ENCODE measurements at places on chromosomes 16 and 17.
A peak's percentile ranks its signal among the peaks of the same experiment; 100 is the strongest.

- DNase-seq = no peak
These were observed 54.2 kb downstream of the PLD6 start for GRCh38 chr17:17151962-17152361.

DNA sequence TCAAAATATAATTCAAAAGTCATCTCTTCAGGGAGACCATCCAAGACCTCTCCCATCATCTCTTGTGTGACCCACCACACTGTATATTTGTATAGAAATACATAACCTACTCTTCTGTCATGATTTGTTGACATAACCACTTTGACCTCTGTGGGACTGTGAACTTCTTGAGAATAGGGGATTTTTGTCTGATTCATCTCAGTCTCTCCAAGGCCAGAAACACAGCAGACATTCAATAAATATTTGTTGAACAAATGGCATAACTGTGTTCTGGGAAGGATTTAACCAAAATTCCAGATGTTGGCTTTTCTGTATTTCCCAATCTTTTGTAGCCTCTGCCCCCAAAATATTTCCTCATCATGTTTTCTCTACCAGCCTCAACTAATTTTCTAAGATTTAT is 169.7 kb downstream of the CDH11 start:
- no peak for DNase-seq

DNA sequence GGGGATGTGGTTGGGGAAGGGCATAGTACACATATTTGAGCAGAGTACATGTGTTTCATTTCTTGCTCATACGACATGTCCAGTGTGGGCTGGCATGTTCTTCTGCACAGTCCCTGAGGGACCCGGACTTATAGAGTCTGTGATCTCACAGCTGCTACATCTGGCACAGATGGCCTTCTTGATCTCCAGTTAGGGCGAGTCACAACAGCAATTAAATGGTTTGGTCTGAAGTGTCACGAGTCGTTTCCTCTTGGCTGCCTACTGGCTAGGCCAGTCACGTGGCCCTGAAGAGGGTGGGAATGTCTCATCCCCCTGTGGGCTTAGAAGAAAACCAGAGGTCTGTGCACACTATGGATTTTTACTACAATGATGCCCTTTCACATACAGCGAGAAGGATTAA is 443.6 kb downstream of the WWOX start:
- DNase-seq = no peak

- no peak for DNase-seq
These were observed 252.5 kb downstream of the SLC39A11 start for GRCh38 chr17:72840019-72840418.

DNA sequence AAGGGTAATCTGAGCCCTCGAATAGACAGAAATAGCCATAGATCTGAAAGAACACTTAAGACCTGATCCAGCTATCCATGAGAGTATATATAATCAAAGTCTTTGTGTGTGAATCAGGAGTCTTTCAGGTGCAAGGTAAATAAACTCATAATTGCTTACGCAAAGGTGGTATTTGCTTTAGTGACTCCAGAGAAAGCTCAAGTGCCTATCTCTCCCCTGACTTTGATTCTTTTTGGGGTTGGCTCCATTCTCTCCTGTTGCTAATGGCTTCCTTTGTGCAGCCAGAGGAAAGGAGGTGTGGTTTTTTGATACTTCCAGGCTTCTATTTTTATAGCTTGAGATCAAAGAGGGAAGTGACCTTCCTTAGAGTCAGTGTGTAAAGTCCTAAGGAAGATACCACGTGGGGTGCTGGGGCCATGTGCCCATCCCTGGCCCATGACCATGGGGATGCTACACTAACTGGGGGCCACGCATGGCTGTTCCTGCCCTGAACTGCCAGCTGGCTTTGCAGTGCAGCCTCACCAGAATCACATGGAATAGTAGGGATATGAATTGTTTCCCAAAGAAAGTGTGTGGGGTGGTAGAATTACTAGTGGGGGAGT is 45.8 kb downstream of the TENT4B start:
- no peak for DNase-seq

GRCh38 chr17:56977673-56978395 is at the start of gene SCPEP1:
SCPEP1 (plus strand) TSS chr17:56978131; CDS start chr17:56978160, 29 bp downstream.
- peak; percentile 80 for DNase-seq

DNA sequence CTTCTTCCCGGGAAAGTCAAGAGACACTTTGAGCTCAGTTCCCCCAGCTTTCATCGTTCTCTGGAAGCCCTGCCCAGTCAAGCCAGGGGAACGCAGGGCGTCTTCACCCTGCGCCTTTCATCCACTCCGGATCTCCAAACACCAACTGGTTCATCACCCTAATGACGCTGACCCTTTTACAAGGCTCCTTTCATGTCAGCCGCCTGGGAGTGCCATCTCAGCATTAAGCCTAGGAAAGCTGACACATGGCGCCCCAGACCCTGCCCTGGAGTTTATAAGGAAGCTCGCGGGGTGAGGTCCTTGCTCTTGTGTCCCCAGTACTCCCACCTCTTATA is 594 bp upstream of the DNAJC7 start:
- DNase-seq = peak; percentile 23

GRCh38 chr17:57739402-57740234 is 5.5 kb downstream of the CCDC182 start:
- peak; percentile 2 for DNase-seq

- DNase-seq = no peak
These were observed 1115.8 kb upstream of the RBFOX1 start for GRCh38 chr16:6216836-6217235.

DNA sequence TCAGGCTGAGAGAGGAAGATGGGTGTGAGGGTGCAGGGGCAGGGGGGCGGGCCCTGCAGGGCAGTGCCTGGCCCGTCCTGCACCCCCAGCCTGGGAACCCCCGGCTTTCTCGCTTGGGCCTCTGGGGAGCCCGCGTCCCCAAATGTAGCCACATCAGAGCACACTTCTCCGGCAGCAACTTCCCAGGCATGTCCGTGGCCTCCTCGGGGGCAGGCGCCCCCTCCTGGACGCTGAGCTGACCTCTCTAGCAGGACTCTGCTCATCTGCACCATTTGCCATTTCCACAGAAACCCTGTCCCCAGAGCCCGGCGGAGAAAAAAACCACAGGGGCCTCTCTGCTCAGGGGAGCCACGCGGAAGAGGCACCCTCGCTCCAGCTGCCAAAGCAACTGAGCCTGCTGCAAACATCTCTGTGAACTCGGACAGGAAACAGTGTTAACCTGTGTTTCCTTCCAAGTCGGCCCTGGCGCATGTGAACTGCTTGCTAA is 63.4 kb downstream of the KLHDC4 start:
- DNase-seq = peak; percentile 19

- DNase-seq = no peak
These were observed 6.6 kb downstream of the SEC14L1 start for GRCh38 chr17:77147357-77147801.

DNA sequence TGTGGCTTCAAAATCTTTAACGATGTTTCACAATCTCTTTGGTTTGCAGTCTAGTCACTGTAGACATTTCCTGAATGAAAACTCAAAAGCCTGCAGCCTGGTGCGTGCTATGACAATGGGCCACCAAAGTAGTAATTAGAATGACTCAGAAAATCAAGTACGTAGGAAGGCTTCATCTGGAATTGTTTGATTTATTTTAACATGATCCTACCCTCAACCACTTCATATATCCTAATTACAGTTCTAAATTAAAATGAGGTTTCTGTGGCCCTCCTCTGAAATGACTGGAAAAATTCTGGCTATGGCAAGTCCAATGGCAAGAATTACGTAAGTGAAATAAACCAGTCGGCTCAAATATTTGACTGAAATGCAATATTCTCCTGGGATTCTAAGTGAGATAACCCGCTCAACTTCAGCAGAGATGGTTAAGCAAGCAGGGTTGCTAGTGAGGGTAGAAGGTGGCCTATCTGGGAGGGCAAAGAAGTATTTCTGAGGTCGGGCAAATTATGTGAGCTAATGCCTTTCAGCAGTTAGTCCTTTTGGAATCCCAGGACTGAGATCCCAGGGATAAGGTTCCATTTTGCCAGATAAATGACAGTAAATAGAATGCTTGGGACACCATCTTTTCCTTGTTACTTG is 145.6 kb upstream of the MYOCD start:
- no peak for DNase-seq

GRCh38 chr17:32266389-32267301 is 1.0 kb downstream of the RHBDL3 start:
- DNase-seq = no peak

- no peak for DNase-seq
These were observed 2.7 kb upstream of the FOXN1 start for GRCh38 chr17:28503420-28503819.

DNA sequence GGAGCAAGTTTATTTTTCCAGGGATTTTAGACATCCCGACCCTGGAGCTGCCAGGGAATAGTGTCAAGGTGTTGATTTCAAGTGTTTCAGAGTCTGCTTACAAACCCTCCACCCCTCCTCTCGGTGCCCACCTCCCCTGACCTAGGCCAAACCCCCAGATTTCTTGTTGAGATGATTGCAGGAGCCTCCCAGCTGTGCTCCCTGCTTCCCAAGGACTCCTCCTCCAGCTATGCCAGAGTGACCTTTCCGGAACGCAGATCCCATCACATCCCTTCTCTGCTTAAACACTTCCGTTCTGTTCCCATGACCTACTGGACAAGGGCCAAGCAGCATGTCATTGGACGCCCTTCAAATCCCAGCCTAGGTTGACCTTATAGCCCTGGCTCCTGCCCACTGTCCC is 23.7 kb upstream of the CDH1 start:
- DNase-seq = no peak

DNA sequence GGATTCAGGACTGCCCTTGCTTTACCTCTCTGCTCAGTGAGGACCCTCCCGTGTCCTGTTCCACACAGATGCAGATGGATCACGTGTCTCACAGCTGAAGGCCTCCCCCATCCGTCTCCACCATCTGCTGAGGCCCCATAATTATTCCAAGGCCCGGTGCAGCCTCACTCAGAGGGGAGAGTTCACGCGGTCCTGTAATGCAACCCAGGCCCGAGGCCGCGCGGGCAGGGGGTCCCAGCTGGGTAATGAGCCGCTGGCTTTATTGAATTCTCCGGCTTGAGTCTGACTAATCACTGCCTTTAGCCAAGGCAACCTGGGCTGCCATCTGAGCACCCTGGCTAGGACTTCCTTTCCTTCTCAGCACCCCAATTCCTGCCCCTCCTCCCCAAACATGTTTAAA is 4.4 kb upstream of the WFIKKN2 start:
- no peak for DNase-seq

DNA sequence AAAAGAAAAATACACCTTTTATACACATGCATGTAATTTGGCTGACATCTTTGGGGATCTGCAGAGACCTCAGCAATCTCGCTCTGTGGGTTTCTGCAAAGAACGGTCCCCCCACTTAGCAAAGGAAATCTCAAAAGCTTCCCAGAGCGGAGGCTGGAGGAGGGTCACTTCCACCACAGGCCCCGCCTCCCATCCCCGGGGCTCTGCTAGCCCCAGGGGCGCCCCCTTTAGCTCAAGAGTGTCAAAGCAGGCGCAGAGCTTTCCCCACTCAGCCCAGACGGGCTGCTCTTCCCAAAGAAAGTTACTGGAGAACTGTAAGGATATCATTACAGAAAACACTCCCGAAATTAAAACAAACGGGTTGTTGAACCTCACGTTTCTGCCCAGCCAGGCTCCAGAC is 11.4 kb downstream of the SLC13A5 start:
- no peak for DNase-seq

DNA sequence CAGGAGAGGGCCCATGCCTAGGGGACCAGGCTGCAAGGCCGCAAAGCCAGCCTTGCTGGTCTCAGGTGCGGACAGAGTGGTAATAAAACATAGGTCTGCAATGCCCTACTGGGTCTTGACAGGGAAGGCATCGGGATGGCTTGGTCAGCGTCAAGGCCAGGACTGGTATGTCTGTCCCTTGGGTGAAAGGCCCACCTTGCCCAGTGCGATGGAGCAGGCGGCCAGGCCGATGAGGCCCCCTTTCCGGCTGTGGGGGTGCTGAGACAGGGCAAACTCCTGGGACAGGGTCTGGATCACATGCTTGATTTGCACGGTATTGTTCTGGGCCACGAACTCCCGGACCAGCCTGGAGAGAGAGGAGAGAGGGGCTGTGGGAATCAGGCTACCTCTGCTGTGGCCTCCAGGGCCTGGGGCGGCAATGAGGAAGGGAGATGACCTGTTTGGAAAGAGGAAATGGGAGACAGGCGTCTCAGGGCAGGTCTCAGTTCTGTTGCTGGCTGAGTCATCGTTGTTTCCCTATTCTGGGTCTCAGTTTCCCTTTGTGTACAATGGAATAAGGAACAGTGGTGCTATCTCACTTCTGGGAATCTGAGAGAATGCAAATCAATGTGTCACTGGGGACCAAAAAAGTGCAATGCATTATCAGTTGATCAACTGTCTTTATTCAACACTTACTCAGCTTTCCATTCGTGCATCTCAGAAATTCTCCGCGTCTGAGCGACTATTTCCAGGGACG is 14.8 kb downstream of the VAC14 start:
- DNase-seq = no peak

DNA sequence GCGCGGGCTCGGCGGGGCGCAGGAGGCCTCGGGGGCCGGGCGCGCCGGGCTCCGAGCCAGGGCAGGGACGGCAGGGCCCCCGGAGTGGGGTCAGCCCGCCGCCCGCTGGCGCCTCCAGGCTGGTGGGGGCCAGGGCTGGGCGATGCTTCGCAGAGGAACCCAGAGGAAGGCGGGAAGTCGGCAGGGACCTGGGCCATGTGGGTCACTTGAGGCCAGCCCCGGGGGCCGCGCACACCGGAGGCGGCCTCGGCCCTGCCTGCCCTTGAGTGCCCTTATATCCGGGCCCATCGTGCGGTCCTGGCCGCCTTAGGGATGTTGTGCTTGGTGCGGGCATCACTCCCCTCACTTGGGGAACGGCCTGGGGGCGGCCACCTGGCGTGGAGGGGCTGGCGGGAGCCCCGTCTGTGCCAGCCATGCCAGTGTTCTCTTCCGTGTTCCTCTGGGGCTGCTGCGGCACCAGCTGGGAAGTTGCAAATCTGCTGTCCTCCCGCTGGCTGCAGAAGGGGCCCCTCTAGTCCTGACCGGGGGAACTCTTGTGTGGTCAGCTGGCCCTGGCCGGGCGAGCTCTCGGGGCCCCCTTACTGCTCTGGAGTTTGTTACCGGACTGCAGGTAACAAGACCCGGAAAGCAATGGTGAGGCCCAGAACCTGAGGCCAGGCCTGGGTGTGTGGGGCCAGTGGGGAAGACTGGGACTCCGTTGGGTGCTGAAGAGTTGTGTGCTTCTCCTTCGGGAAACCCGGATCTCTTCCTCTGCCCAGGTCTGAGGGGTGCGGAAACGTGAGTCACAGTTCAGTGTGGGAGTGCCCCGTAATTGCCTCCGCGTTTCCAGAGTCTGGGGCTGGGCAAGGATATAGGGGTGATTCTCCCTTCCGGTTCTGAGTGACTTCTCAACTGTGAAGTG is 849 bp downstream of the CAPN15 start:
- DNase-seq = no peak

- no peak for DNase-seq
These were observed 33.7 kb upstream of the GSG1L start for GRCh38 chr16:28096983-28097899.
